ENCODE measurements at places on chromosomes 5 and 9. TPM values are rescaled to one million over a fixed set of nuclear protein-coding genes. Genes with fewer than 3 reads are reported as not detected.

GRCh38 chr5:396531-396961 lies 46.4 kb upstream of the EXOC3 start:
- no peak overlapping the region for H3K4me3 ChIP-seq
- no peaks in the 10 kb centered on the region for H3K27me3 ChIP-seq
- H3K27ac ChIP-seq: no peak overlapping the region

The BTNL8 gene
- total RNA-seq: 4.5 TPM

- no peak overlapping the region for H3K27ac ChIP-seq
- no peaks in the 10 kb centered on the region for H3K27me3 ChIP-seq
- H3K4me3 ChIP-seq: no peak overlapping the region
- no peaks in the 10 kb centered on the region for H3K4me1 ChIP-seq
These were observed 29.6 kb upstream of the KCNMB1 start for GRCh38 chr5:170418736-170419135.

- H3K4me1 ChIP-seq: no peaks in the 10 kb centered on the region
- no peaks in the 10 kb centered on the region for H3K27me3 ChIP-seq
- no peak overlapping the region for H3K27ac ChIP-seq
These were observed 9.5 kb downstream of the ARSK start for GRCh38 chr5:95564450-95564849.

The OR2Y1 gene
- total RNA-seq: not detected

DNA sequence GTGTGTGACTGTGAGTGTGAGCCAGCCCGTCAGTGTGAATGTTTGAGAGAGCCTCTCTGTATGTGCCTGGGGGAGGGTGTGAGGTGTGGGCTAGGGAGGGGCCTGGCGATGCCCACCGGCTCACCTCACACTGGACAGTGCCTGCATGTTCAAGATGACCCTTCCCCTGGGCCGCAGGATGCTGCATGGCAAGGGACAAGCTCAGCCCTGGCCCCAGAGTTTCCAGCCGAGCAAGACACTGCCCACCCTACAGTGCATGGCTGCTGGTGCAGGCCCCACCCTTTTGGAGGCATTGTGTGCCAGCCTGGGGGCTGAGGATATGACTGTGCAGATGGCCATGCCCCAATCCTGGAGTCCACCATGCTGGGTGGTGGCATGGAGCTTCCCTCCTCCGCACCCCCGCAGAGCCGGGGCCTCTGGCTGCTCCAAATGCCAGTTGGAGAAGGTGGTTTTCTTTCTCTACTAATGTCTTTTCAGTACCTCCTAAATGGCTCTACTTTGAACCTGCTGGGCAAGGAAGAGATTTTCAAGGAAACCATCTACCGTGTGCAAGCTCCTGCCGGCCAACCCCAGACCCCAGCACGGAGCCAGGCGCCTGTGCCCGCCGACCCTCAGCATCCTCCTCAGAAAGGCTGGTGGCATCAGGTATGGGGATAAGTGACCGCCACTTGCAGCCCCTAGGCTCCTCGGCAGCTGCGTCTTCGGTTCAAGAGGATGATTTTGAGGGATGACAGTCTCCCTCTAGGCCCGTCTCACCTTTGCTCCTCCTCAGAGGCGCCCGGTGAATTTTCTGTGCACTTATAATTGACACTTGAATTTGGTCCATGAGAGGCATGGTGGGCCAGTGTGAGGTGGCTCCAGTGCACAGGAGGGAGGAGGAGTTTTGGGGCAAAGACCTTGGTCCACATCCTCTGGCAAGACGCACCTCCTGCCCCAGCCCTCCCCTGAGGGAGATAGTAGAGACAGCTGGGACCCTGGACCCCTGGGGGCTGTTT lies 27.7 kb downstream of the FGD3 start:
- peaks cover 31% of the 10 kb centered on the region for H3K4me1 ChIP-seq
- H3K4me3 ChIP-seq: no peak overlapping the region
- peaks cover 5% of the 10 kb centered on the region for H3K36me3 ChIP-seq
- H3K27me3 ChIP-seq: no peaks in the 10 kb centered on the region
- H3K27ac ChIP-seq: peak overlapping the region; percentile 26
- DNase-seq: peak; percentile 44

- no peak overlapping the region for H3K27ac ChIP-seq
- no peak overlapping the region for H3K4me3 ChIP-seq
- DNase-seq: peak; percentile 45
- H3K27me3 ChIP-seq: no peaks in the 10 kb centered on the region
- no peaks in the 10 kb centered on the region for H3K36me3 ChIP-seq
These were observed 52.2 kb upstream of the ANGPTL2 start for GRCh38 chr9:127174386-127175318.

DNA sequence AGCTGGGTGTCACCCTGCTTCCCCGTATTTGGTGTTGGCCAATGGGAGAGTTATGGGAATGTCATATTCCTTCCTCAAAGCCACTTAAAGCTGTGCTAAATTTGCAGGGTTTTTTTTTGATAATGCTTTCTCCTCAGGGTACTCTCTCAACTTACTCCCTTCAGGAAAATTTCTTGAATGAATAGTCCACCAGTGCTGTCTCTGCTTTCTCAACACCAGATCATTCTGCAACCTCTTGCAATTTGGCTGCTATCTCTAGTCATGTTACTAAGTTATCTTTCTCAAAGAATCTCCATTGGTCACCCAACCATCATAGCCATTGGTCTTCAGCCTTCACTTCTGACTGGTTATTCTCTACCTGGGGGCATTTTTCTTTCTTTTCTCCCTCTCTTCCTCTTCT lies 13.4 kb upstream of the TNFAIP8 start:
- peaks cover 20% of the 10 kb centered on the region for H3K4me1 ChIP-seq
- H3K27ac ChIP-seq: no peak overlapping the region
- no peak for DNase-seq
- H3K36me3 ChIP-seq: no peaks in the 10 kb centered on the region
- no peaks in the 10 kb centered on the region for H3K27me3 ChIP-seq

GRCh38 chr5:170038241-170038640 lies 57.9 kb upstream of the INSYN2B start:
- H3K4me3 ChIP-seq: no peak overlapping the region

The IL3 gene
- total RNA-seq: not detected

DNA sequence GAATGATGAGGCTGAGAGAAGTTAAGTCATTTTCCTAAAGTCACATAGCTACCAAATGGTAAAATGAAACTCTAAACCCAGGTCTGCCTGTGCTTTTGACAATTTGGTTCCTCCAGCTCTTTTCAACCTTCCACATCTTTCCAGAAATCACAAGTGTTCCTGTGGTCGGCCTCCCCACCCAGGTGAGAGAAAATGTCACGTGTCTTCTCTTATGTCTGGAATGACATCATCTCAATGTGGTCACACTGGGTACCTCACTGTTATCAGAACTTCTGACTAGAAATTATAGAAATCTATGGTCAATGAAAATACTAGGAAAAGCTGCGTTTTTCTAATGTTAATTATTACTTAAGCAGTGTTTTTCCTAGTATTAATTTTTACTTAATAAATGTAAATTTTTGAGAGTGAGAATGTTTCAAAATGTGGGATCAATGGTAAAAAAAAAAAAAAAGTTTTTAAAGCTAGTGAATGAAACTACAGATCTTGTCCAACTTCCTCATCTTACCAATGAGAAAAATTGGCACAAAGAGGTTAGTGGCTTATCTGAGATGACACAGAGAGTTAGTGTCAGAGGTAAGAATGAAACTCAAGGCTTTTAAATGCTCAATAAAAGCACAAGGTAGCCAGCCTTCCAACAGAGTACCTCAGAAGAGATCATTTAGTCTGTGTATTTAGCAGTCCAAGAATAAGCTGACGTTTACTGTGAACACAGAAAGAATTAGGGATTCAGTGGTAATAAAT lies 228.7 kb upstream of the NR4A3 start:
- H3K36me3 ChIP-seq: no peaks in the 10 kb centered on the region
- no peaks in the 10 kb centered on the region for H3K4me1 ChIP-seq
- H3K27me3 ChIP-seq: no peaks in the 10 kb centered on the region
- DNase-seq: no peak

The GABRA1 gene
- not detected for total RNA-seq

DNA sequence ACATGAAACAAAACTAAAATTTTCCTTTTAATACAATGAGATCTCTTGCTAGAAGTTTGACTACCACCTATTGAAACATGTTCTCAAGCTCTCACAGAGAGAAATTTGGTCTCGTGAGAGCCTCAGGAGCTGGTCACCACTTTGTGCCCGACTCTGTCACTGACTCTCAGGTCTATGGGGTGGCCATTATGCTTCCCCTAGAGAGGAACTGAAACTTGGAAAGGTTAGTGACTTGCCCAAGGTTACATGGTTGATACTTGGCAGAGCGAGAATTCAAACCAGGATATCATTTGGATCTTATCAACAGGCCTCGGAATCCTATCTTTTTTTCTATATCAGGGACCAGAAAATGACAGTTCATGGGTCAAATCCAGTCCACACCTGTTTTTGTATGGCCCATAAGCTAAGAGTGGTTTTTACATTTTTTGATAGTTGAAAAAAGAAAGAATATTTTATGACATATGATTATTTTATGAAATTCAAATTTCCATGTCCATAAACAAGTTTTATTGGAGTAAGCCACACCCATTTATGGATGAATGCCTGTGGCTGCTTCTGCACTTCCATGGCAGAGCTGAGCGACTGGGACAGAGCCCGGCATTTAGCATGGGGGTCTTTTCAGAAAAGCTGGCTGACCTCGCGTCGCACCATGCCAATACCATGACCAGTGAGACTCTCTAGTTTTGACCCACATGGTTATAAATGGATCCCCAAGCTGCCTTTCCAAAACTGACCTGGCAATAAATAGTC lies 44.8 kb upstream of the EQTN start:
- no peak for DNase-seq
- no peaks in the 10 kb centered on the region for H3K27me3 ChIP-seq
- H3K4me1 ChIP-seq: peaks cover 40% of the 10 kb centered on the region
- H3K36me3 ChIP-seq: no peaks in the 10 kb centered on the region
- no peak overlapping the region for H3K4me3 ChIP-seq

- no peak overlapping the region for H3K27ac ChIP-seq
- no peak for DNase-seq
- H3K4me1 ChIP-seq: no peaks in the 10 kb centered on the region
- no peaks in the 10 kb centered on the region for H3K36me3 ChIP-seq
- no peaks in the 10 kb centered on the region for H3K27me3 ChIP-seq
- H3K4me3 ChIP-seq: no peak overlapping the region
These were observed 443.8 kb downstream of the BNC2 start for GRCh38 chr9:16426716-16427115.

DNA sequence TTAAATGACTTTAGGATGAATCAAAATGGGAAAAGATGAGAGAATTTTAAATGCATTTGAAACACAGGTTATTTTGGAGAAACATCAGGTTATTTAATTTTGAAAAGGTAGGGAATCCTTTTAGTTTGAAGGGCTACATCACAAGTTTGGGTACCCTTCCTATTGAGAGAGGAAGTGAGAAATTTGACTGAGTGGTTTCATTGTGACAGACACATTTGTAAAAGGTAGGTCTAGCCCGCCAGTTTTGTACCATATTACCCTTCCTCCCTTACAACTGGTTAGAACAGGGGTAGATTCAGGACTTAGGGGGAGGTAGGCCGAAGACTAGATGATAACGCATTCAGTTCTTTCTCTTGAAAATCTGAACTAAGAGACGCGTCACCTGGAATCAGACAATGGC lies 464.2 kb downstream of the EBF1 start:
- H3K27ac ChIP-seq: no peak overlapping the region
- DNase-seq: no peak
- H3K4me3 ChIP-seq: no peak overlapping the region
- no peaks in the 10 kb centered on the region for H3K27me3 ChIP-seq
- H3K4me1 ChIP-seq: no peaks in the 10 kb centered on the region

DNA sequence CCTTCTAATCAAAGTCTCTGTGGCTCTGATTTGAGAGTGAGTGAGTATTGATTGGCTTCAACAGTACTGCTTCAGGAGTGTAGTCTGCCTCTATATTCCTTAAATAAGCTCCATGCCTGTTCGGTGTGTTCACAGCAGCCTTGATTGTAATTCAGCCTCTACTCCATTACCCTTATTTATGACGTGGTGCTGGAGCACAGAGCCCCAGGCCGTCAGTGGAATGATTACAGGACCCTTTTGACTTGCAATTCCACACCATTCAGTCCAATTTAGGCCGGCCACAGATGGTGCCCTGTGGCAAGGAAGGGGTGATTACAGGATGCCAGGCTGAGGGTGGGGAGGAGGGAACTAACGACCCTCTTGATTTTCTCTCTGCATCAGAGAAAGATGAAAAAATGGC lies 110.3 kb downstream of the ASTN2 start:
- H3K4me1 ChIP-seq: no peaks in the 10 kb centered on the region
- no peak overlapping the region for H3K27ac ChIP-seq
- H3K4me3 ChIP-seq: no peak overlapping the region
- H3K27me3 ChIP-seq: no peaks in the 10 kb centered on the region
- DNase-seq: no peak

The DMRT3 gene
- total RNA-seq: not detected

The SLC6A7 gene
- not detected for total RNA-seq

DNA sequence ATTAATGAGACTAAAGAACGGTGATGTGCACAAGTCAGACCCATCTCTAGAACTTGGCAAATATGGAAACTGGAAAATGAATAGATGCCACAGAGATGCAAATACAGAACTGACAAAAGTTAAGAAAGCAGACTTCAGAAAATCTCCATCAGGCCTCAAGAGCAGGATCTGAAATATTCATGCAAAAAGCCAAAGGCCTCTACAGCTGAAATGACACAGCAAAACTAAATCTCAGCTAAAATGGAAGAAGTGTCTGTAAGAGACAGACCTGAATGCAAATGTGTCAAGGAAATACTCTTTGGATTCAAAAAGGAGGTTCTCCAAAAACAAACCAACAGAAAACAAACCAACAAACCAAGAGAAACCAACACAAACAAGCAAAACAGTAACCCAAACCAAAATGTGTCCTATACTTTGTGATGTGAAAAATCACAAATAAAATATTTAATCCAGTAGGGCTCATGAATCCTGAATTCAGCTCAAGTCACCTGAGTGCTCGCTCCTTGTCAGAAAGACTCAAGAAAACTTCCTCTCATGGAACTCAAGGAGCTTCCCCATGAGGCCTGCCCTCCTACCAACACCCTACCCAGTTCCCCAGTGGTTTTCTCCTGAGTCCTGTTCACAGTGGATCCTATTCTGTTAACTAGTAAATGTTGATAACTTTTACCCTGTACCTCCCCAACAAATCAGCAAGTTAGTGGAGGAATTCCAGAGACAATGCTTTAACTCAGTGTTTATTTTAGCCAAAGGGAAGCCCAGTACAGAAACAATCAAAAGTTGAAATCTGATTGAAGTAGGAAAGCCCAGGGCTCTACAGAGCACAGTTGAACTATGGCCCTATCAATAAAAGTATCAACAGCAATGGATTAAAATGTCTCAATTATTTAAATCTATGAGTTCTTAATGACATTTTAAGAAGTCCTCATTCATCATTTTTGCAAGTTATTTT lies 14.6 kb downstream of the MRPS27 start:
- no peak overlapping the region for H3K4me3 ChIP-seq
- peak overlapping the region; percentile 27 for H3K27ac ChIP-seq
- H3K27me3 ChIP-seq: no peaks in the 10 kb centered on the region
- H3K36me3 ChIP-seq: peaks cover 14% of the 10 kb centered on the region
- peaks cover 11% of the 10 kb centered on the region for H3K4me1 ChIP-seq
- no peak for DNase-seq

All from upper lobe of right lung (tissue), 1 donor.